Germinal center (tissue), 1 donor: ENCODE measurements at places on chromosomes 12 and 14.

GRCh38 chr12:18101043-18101442 lies 11.1 kb upstream of the RERGL start:
- DNase-seq = no peak

DNA sequence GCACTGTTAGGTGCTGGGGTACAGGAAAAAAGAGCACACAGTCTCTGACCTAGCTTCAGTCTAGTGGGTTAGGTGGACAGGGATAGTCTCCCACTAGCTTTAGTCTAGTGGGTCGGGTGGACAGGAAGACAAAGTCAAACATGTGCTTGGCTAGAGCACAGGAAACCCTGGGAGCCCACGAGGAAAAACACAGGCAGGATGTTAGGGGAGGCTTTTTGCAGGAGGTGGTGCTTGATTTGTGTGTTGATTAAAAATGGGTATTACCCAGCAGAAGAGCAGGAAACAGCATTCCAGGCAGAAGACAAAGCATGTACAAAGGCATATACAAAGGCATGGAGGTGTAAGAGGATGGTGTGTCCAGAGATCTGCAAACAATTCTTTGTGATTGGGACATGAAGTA lies 23.3 kb downstream of the SLC38A2 start:
- DNase-seq = no peak

DNA sequence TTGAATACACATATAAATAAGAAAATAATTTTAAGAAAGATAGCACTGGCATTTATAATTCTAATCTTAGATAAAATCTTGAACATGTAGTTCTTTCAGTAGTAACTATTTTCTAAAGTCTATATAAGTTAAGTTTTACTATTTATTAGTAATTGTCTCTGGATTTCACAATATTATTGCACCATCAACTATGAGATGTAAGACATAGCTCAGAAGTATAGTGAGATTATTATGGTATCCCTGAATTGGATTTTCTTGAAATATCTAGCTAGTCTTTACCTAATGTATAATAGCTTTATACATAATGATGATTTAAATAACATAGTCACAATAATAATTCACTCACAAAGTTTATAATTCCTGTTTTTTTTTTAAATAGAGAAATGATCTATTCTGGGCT lies 6.7 kb downstream of the CLEC12A start:
- no peak for DNase-seq

DNA sequence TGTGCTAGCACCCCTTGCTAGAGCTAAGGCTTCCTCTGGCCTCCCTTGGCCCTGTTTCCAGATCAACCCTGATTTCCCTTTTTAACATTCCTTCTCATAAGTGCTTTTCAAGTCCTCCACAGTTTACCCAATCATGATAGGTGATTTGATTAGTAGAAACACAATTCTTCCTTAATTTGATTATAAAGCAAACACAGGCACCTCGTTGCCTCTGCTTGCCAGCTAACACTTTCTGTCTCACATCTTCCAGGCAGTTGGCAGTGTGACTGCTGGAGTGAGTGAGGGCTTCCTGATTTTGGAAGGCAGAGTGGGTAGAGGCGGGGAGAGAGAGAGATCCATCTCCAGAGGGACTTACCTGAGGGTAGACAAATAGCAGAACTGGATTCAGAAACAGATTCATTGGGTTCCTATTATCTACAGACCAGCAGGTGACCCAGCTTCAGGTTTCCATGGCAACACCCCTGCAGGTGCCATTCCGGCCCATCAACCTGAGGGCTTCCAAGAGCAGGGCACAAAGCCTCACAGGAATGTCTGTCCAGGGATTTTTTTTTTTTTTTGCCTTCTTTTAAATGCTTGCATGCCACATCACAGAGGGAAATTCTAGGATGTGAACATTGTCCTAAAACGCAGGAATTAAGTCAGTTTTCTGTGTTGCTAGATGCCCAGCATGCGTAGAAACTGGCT lies 77.7 kb downstream of the PLXNC1 start:
- no peak for DNase-seq

- DNase-seq = peak; percentile 89
Measured at GRCh38 chr14:96592591-96593386, 90.6 kb downstream of the PAPOLA start.

DNA sequence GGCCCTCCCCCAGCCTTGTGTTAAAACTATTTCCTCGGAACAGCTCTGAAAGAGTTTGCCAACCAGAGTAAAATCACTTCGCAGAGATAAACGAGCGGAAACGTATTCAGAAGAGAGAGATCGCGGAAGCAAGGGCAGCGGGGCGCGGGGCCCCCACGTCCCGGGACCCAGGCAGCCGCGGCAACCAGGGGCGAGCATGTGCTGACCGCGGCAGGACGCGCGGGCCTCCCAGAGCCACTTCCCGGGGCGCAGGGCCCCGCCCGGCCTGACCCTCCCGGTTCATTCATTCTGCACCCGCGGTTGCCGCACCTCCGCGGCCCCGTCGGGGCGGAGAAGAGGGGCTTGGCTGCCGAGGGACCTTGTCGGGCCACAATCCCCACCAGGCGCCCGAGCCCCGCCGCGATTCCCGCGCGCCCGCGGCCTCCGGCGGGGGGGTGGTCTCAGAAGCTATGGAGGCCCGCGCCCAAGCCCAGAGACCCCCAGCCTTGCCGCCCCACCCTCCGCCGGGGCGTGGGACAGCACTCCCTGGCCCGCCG lies 598 bp downstream of the UBE2N start:
- peak; percentile 46 for DNase-seq

DNA sequence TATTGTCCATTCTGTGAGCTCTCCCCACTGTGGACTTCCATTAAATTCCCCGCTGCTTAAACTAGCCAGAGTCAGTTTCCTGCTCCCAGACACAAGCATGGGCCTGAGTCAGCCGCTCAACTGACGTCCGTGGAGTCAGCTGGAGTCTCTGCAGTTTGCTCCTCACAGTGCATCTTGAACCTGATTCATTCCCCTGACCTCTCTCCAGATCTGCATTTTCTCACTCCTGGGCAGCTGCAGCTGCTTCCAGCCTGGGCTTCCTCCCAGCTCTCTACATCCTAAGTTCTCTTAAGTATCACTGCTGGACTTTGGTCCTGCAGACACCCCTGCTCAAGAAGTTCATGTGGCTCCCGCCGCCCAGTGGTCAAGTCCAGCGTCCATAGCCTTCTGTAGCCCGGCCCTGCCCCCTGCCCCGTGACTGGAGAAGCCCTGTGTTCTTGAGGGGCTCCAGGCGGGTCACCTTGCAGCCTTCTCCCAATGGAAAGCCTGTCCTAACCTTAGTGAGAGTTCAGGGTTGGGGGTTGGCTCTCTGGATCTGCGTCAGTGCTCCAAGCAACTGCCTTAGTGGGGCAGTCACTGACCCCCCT lies 20.0 kb downstream of the NFKBIA start:
- no peak for DNase-seq

DNA sequence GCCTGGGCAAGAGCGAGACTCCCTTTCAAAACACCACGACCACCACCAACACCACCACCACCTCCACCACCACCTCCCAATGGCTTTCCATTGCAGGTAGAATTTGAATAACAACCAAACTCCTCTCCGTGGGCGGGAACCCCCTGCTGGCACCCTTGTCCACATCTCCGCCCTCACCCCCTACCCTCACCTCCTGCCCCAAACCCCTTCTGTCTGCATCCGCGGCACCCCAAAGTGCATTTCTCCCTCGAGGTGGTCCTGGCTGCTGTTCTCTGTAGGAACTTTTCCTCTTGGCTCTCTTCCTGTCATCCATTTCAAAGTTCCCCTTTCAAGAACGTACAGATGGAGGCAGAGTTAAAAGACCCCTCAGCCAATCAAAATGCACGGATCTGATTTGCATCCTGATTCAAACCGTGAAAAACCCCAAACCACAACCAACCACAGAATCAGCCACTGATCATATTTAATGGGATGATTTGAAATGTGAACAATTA lies 3.8 kb downstream of the SDSL start:
- peak; percentile 46 for DNase-seq

DNA sequence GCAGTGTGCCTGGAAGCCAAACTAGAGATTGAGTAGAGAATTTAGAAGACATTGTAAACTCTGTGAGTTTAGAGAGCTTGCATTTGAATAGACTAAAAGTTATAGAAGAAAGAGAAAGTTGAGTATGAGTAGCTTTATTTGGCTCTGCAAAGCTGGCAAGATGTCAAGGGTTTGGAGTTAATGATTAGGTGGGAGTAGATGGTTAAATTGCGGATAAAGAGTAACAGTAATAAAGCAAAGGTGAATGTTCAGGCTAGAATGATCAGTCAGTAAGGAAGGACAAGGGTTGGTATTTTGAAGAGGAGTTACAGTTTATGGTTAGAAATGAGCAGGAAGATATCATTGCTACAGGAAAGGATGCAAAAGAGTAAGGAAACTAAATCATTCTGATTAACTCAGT lies 5.2 kb downstream of the PPM1A start:
- DNase-seq = no peak

- no peak for DNase-seq
Measured at GRCh38 chr12:106455111-106455510, 97.6 kb downstream of the POLR3B start.

DNA sequence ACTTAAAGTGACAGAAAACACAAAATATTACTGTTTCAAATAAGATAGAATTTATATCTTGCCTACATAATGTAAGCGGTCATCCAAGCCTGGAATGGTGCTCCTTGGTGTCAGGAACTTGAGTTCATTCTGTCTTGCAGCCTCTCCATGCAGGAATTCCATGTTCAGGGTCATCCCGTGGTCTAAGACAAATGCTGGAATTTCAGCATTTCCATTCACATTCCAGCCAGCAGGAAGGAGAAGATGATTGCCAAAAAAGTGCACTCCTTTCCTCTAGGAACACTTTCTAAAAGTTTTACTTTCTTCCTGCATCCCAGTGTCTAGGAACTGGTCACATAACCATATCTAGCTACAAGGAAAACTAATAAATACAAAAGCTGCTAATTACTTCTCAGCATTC lies 106.3 kb downstream of the PTPRO start:
- DNase-seq = no peak
